ENCODE measurements at places on chromosomes 6 and 20.

DNA sequence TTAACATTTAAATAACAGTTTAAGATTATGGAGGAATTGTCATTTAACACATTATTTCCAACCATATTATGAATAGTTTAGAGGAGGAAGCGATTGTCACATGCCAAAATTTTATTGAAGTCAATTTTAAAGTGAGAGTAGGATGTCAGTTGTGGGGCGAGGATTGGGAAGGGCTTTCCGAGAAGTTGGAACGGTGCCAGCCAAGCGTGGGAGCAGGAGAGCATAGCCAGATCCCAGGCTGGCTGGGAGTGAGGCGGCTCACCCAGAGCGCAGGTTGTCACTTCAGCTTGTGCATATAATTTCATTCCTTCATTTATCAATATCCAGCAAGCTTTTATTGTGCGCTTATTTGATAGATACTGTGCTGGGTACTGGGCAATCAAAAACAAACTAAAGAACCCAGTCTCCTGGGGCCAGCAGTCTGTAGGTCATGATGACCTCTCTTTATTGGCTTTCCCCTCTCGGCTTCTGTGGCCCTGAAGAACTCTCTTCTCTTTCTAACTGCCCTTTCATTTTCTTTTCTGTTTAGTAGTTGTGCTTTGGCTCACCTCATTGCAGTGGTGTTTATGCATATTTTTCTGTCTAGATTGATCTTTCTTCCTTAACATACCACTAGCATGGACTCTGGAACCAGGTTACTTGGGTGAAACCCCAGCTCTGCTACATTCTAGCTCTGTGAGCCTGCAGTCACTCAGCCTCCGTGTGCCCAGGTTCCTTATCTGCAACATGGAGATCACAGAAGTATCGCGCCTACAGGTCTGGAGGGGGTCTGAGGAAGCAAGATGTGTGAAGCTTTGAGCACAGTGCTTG, 6.4 kb downstream of the CEP43 start:
- no peak for DNase-seq

- no peak for DNase-seq
Measured at GRCh38 chr6:4435981-4436445, 300.6 kb upstream of the ECI2 start.

DNA sequence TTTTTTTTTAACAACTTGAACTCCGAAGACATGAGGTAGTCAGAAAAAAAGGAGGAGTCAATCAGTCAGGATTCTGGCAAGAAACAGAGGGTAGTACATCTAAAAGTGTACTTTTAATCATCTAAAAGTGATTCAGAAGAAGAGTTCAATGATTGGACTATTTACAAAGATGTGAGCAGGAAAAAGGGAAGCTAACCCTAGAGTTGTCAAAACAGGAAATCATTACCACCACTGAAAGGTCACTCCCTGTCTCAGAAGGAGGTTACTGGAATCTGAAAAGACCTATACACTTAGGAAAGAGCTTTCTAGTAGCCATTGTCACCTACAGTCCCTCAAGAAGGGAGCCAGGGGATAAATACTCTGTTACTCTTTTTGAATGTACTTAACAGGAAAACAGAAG, 16.7 kb upstream of the LMBRD1 start:
- DNase-seq, result no peak

DNA sequence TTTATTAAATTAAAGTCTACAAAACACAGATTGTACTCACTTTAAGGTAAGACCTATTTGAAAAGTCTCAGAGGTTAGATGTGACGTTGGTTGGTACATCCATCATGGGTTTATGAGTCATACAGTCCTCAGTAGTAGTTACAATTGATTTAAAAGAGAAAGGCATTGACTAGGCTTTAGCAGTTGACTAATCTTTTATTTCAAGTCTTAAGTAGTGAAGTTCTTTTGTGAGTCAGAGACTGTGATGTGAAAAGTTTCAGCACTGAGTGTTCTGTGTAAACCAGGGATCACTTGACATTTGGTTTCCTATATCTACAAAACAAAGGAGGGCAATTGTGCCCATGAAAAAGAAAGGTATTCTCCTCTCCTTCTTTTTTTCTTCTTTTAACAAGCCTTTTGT, 221.3 kb downstream of the GRIK2 start:
- DNase-seq, result no peak

GRCh38 chr6:2677080-2677593, 73.6 kb downstream of the MYLK4 start:
- DNase-seq, result no peak

DNA sequence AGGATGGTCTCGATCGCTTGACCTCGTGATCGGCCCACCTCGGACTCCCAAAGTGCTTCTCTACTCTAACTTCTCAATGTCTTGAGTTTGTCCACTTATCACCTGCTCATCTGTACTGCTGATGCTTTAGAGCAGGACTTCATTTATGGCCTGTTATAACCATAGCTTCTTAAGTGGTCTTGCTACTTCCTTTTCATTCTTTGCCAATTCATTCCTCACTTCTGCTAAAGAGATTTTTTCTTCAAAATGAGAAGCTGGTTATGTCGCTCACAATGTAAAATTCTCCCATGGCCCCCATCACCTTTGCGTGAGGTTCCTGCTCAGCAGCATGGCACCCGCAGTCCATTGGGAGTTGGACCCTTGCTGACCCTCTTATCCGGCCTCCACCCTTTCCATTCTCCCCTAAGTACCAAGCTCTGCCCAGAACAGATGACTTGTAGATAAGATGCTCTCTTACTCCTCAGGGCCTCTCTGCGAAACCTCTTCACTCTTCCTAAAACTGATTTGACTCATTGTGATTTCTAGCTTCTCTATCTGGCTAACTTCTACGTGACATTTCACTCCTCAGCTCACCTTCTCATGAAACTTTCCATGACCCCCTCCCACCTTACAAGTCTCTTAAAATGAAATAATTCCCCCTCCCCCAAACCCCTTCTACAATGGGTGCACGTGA, 13.9 kb upstream of the CD164 start:
- no peak for DNase-seq

GRCh38 chr6:155001934-155002333, 6.8 kb downstream of the TIAM2 start:
- DNase-seq, result no peak

DNA sequence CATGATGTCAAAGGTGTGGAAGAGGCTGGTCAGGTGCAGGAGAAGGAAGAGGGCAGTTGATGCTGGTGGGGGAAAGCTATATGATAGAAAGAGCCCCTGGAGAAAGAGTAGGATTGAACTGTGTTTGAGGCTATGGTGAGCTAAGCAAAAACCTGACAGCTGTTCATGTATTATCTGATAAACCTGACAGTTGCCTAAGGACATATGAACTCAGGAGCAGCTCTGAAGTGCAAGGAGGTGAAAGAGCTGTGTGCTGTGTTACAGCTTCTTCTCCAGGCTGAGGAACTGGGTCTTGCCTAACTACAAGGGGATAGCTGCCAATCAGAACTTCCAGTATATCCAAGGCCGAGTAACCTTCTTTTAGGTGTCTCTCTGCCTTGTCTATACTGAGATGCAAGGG, 81.8 kb downstream of the LCA5 start:
- DNase-seq, result no peak

- DNase-seq, result no peak
Measured at GRCh38 chr20:58440021-58440767, 51.2 kb downstream of the VAPB start.

- DNase-seq, result no peak
Measured at GRCh38 chr20:25376236-25376635, 14.4 kb downstream of the ABHD12 start.

GRCh38 chr6:45644720-45645119, 267.0 kb upstream of the SUPT3H start:
- DNase-seq, result no peak

DNA sequence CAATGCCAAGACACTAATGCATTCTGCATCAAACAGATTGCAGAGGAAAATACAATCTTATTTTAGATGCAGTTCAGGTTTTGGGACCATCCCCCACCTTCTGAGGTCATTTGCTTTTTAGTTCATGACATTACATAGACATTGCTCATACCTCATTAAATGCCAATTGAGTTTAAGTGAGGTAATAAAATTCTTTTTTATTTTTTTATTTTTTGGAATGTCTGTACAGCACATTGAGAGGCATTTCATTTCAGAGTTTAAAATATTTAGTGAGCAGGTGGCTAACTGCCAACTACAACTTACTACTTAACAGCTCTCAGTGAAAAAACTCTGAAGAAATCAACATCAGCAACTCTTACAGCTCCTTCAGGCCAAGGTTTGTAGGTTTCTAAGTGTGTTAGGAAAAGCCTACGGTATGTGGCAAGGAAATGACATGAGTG, 482.2 kb upstream of the RNF217 start:
- DNase-seq, result no peak

DNA sequence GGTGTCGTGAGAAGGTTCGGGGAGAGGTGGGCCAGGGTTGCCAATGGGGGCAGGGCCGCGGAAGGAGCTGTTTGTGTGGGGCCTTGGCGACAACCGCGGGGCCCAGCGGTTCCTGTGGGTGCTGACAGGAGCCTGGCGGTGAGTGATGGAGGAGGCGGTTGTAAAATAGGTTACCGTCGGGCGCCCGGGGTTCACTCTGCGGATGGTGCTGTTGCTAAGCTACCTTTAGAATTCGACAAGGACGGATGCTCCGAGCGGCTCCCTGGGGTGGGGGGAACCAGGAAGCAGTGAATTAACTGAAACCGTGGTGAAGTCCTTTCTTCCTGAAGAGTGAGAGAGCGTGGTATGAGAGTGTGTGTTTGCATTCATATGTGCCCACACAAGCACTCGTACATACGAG, 61.7 kb downstream of the CDH22 start:
- no peak for DNase-seq

DNA sequence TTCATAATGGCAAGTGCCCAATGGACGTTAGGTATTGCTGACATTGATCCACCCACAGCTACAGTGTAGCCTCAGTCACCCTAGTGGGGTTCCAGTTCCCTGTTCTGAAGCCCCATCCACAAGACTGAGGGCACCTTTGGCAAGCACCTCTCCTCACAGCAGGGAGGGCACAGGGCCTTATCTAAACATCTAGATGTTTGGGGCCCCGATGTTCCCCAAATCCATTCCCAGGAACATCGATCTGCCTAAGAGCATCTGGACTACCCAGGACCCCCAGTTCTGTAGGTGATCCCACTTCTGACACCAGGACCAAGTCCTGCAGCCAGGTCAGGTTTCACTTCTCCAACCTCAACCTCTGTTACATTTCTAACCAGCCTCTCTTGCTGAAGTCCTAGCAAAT, 10.6 kb downstream of the APCDD1L start:
- DNase-seq, result no peak

DNA sequence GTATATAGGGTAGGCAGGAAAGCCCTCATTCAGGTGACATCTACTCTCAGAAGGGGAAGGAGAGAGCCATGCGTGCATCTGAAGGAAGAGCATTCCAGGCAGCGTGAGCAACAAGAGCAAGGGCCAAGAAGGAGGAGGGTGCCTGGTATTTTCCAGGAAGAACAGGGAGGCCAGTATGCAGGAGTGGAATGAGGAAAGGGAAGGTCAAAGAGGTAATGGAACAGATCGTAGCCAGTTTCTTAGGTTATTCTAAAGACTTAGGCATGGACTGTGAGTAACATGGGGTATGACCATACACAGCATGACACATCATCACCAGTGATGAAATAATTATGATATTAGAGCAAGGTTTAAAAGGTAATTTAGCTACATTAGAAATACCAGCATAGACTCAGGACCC, 24.1 kb downstream of the ALDH8A1 start:
- DNase-seq, result no peak

- no peak for DNase-seq
Measured at GRCh38 chr6:137086031-137086430, 41.3 kb upstream of the IL20RA start.

GRCh38 chr20:57509665-57510237, 15.2 kb downstream of the CTCFL start:
- no peak for DNase-seq

DNA sequence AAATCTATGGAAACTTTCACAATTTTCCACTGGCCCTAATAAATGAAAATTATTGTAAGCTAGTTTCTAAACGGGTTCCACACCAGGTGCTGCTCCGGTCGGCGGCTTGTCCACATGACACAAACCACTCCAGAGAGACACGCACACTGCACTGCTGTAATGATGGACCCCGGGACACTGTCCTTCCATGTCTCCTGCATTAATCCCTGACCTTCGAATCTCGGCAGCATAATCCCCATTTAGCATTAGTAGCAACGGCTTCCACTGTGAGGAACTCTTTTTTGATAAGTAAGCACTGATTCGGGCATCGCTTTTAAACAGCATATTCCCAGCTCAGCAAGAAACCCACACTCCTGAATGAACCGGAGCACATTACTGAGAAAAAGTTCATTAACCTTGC, 43.5 kb downstream of the INSM1 start:
- no peak for DNase-seq

DNA sequence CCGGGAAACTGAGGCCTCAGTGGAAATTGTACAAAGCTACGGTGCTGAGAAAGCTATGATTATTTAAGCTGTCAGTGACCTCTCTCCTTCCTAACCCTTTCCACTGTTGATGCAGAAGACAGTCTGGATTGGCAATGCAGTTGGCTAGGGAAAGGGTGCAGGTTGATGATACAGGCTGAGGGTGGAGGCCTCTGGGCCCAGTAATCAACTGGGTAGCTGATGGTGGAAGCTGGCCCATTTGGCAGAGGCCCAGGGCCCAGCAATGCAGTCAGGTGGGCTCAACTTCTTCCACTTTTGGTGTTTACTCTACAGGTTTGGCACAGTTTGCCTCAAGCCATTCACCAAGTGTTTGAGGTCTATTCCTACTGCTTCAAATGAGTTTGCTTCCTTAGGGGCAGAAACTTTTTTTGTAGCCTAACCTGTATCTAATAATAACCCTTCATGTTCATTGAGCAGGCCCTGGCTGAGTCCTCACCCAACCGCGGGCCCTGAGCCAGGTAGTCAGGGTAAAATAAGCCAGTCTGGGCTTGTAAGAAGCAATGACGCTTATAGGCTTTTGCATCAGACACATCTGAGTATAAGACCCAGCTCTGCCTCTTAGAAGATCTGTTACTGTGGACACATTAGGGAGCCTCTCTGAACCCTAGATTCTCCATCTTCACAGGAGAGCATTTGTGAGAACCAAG, 12.1 kb downstream of the BCL2L1 start:
- DNase-seq, result no peak

DNA sequence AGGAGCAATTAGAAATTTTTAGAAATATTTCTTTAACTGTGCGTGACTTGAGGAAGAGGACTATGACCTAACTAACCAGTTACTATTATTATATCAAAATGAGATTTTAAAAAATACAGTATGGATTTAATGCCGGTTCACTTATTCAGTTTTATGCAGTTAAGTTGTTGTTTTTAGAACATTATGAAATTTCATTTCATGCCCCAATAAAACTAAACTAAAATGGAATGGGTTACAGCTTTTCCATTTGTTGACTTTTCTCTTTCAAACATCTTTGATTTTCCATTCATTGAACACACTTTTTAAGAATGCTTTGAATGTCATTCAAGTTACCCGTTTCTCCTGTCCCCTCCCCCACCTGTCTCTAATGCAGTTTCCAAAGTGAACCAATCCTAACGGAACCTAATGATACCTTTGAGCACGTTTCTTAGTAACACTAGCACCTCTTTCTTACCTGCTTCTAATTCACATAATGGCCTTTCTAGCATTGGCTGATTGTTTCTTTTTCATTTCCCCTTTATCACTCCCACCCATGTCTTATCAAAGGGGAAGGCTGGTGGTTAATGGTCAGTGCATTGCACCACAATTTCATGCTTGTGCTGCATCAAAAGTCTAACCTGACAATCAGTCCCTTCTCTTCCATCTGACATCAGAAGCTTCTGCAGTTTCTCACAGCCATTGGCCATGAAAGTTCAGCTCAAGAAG, 262.2 kb upstream of the TAB2 start:
- DNase-seq, result no peak

GRCh38 chr6:21881969-21882465, 288.5 kb downstream of the SOX4 start:
- DNase-seq, result no peak

All from AG04449 (cell line).